SJSA1 (cell line): ENCODE measurements at places on chromosomes 1 and 21.

GRCh38 chr1:112818990-112819689, 104.0 kb upstream of the PPM1J start:
- DNase-seq = no peak
- H3K4me3 ChIP-seq = no peak overlapping the region
- H3K4me1 ChIP-seq = no peaks in the 10 kb centered on the region; the same call in 1 of the 2 replicates
- H3K36me3 ChIP-seq = no peaks in the 10 kb centered on the region
- H3K27ac ChIP-seq = no peak overlapping the region

- no peak overlapping the region for H3K4me3 ChIP-seq
- no peaks in the 10 kb centered on the region for H3K27me3 ChIP-seq
- H3K36me3 ChIP-seq = no peaks in the 10 kb centered on the region
- H3K4me1 ChIP-seq = no peaks in the 10 kb centered on the region
- DNase-seq = no peak
Measured at GRCh38 chr1:106457368-106457767, 599.1 kb upstream of the PRMT6 start.

- no peak overlapping the region for H3K27ac ChIP-seq
- DNase-seq = no peak
- no peaks in the 10 kb centered on the region for H3K4me1 ChIP-seq
- H3K4me3 ChIP-seq = no peak overlapping the region
- H3K27me3 ChIP-seq = no peaks in the 10 kb centered on the region
Measured at GRCh38 chr21:43287111-43287760, 118.4 kb downstream of the CRYAA start.

DNA sequence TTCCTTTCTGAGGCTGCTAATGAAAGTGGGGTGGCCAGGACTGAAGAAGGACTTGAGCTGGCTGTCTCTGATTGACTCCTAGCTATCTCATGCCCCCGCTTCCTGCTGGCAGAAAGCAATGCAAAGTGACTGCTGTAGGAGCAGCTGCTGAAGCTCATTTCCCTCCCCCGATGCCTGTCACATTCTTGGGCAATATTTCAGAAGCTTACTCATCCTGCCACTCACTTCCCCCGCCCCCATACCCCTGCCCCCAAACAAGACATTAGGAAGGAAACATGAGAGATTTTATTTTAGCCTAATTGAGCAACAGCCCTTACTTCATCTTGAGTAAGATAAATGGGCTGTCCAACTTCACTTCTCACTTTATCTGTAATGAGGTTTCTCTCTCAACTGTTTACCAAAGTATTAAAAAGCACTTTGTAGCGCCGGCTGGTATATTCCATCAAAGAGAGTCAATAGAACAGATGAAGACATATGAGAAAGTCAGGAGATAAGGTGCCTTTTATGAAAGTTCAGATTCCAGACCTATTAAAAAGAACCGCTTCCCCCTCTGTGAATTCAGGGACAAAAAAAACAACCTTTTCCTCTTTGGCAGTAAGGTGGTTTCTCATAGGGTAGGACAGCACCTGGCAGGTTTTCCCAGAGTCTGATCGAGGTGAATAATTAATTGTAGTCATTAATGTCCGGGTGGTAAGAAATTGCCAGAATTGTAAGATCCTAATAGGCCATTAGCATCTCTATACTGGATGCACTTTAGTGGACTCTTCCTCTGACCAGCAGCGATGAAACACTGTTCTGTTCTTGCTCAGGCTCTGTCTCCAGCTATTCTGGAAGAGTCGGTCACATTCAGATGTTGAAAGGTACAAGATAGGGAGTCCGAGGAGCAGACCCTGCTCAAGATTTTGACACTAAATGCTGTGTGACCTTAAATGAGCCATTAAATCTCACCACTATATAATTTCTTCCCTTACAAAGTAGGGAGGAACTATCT, 70.2 kb downstream of the SH3GLB1 start:
- peak overlapping the region; percentile 59 for H3K27ac ChIP-seq
- H3K36me3 ChIP-seq = no peaks in the 10 kb centered on the region
- no peaks in the 10 kb centered on the region for H3K27me3 ChIP-seq

DNA sequence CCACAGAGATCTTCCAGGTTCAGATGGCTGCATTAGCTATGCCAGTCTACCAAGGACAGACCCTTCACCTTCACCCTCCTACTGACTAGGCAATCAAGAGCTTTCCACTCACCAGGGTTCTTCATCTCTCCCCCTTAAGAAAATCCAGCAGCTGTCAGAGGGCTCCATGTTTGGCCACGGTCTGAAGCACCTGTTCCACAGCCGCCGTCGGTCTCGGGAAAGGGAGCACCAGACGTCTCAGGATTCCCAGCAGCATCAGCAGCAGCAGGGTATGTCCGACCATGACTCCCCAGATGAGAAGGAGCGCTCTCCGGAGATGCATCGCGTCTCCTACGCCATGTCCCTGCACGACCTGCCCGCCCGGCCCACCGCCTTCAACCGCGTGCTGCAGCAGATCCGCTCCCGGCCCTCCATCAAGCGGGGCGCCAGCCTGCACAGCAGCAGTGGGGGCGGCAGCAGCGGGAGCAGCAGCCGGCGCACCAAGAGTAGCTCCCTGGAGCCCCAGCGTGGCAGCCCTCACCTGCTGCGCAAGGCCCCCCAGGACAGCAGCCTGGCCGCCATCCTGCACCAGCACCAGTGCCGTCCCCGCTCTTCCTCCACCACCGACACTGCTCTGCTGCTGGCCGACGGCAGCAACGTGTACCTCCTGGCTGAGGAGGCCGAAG, 13.8 kb downstream of the TMCC2 start:
- no peak for DNase-seq
- H3K36me3 ChIP-seq = no peaks in the 10 kb centered on the region
- no peak overlapping the region for H3K27ac ChIP-seq
- no peak overlapping the region for H3K4me3 ChIP-seq
- no peaks in the 10 kb centered on the region for H3K27me3 ChIP-seq

- no peak overlapping the region for H3K4me3 ChIP-seq
- peaks cover 15% of the 10 kb centered on the region for H3K4me1 ChIP-seq
- H3K36me3 ChIP-seq = no peaks in the 10 kb centered on the region
- no peak overlapping the region for H3K27ac ChIP-seq
- DNase-seq = peak; percentile 43
Measured at GRCh38 chr1:164794356-164794755, 235.4 kb downstream of the PBX1 start.

- peak; percentile 29 for DNase-seq
- H3K36me3 ChIP-seq = peaks cover 50% of the 10 kb centered on the region
- H3K4me1 ChIP-seq = peaks cover 21% of the 10 kb centered on the region
- no peaks in the 10 kb centered on the region for H3K27me3 ChIP-seq
- no peak overlapping the region for H3K27ac ChIP-seq
- H3K4me3 ChIP-seq = no peak overlapping the region
Measured at GRCh38 chr21:46639489-46640386, 4.3 kb downstream of the PRMT2 start.

DNA sequence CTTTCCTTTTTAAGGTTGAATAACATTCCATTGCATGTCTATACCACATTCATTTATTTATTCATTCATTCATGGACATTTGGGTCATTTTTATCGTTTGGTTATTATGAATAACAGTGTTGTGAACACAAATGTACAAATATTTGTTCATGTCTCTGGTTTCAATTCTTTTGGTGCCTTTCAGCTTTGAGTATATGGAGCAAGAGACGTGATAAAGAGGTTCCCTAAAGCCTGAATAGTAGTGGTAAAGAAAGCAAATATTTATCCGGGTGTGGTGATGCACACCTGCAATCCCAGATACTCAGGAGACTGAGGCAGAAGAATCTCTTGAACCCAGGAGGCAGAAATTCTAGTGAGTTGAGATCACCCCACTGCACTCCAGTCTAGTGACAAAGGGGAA, 5.3 kb upstream of the RLF start:
- no peak overlapping the region for H3K27ac ChIP-seq
- H3K27me3 ChIP-seq = no peaks in the 10 kb centered on the region
- no peak overlapping the region for H3K4me3 ChIP-seq
- H3K4me1 ChIP-seq = peaks cover 3% of the 10 kb centered on the region

DNA sequence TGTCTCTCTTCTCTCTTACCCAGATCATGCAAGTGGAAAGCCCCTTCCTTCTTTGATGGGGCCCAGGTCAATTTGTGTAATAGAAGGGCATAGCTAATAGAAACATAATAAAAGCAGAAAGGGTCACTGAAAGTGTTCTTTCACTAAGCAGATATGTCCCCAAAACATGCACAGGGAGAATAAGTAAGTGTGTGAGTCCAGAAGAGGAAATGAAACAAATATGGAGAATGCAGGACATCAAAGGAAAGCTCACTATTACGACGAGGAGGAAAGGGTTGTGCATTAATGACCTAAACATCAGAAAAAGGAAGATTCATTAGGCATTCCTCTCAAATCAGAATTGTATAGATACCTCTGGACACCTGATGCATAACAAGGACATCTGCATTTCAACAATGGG, 81.4 kb upstream of the SMYD2 start:
- H3K4me1 ChIP-seq = no peaks in the 10 kb centered on the region
- DNase-seq = no peak
- no peak overlapping the region for H3K27ac ChIP-seq
- H3K27me3 ChIP-seq = peaks cover 30% of the 10 kb centered on the region

DNA sequence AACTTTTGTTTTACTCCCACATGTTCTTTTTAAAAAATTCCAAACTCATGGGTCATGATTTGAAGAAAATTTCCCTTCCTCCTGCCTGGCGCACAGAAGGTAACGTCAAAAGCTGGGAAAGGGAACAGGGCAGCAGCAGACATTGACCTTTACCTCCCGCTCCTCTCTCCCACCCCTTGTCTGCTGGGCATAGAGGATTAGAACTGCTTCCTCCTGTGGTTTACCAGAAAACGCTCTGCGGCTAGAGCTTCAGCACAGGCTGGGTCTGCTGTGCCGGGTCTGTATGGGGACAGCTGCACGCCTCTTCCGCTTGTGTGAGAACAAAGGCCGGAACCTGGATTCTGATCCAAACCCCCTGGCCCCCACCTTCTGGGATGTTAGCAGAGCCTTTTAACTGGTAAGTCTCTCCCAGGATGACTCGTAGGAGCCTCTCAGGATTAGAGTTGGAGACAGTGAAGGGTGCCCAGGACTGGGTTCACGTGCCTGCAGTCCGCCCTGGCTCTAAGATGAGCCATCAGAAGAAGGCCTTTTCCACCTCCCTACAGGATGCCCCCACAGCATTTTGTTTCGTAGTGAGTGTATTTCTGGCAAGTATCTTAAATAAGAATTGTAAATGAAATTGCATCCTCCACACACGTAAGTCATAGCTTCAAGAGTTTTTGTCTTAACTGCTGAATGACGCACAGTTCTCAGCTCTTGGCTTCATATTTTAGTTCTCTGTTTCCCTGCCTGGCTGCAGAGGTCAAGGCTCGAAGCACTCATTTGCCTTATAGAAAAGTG, 5.2 kb downstream of the H6PD start:
- H3K36me3 ChIP-seq = peaks cover 6% of the 10 kb centered on the region; the same call in 1 of the 2 replicates
- H3K27me3 ChIP-seq = no peaks in the 10 kb centered on the region
- peaks cover 25% of the 10 kb centered on the region for H3K4me1 ChIP-seq
- no peak overlapping the region for H3K4me3 ChIP-seq
- peak; percentile 66 for DNase-seq

GRCh38 chr21:39842741-39843459, 24.3 kb upstream of the PCP4 start:
- DNase-seq = no peak
- H3K4me1 ChIP-seq = no peaks in the 10 kb centered on the region
- H3K36me3 ChIP-seq = no peaks in the 10 kb centered on the region
- H3K4me3 ChIP-seq = no peak overlapping the region

GRCh38 chr1:221704306-221704705, 37.6 kb downstream of the DUSP10 start:
- no peak overlapping the region for H3K27ac ChIP-seq
- peaks cover 21% of the 10 kb centered on the region for H3K36me3 ChIP-seq
- H3K4me1 ChIP-seq = no peaks in the 10 kb centered on the region
- no peaks in the 10 kb centered on the region for H3K27me3 ChIP-seq
- no peak overlapping the region for H3K4me3 ChIP-seq

DNA sequence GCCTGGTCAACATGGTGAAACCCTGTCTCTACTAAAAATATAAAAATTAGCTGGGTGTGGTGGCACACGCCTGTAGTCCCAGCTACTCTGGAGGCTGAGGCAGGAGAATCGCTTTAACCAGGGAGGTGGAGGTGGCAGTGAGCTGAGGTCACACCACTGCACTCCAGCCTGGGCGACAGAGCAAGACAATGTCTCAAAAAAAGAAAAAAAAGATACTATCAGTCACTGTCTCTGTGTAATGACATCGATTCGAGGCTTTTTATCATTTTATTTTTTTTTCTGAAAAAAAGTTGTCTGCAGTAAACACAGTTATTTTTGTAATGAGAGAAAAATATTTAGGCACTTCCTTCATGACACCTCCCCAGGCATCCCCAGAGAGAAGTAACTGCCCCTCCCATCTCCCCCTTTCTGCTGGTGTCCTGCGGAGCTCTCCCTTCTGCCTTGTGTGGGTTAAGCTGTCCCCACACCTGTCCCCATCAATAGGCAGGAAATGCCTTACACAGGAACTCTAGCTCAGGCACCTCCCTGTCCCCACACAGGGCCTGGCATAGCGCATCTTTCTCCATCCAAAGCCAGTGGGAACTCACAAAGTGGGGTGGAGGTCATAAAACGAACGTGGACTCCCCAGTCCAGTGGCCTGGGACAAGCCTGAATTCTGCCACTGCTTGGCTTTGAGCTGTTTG, 132.0 kb downstream of the SYF2 start:
- H3K36me3 ChIP-seq = no peaks in the 10 kb centered on the region
- H3K27me3 ChIP-seq = no peaks in the 10 kb centered on the region
- H3K27ac ChIP-seq = no peak overlapping the region
- no peak overlapping the region for H3K4me3 ChIP-seq
- H3K4me1 ChIP-seq = no peaks in the 10 kb centered on the region; the same call in 1 of the 2 replicates

DNA sequence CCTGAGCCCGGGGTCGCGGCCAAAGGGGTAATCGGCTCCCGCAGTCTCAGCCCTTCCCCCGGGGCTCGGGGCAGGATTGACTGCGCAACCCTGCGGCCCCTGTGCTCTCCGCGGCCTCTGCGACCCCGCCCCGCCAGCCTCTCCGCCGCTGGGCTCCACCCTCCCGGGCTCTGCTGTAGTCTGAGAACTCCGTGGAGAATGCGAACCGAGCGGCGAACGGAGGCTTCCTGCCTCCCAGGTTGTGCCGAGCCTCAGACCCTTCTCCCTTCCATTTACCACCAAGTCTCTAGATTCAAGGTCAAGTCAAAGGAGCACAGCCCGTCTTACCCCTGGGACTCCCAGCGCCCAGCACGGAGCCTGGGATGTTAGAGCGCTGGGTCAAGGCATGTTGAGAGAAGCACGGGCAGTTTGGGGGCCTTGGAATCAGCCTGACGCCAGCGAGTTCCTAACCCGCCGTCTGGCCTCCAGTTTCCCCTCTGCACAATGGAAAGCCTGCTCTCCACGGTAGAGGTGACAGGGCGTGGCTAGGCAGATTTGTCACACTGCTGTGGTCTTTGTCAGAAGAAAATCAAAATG, 3.0 kb downstream of the ATP2B4 start:
- H3K4me3 ChIP-seq = peak overlapping the region; percentile 51
- H3K27me3 ChIP-seq = no peaks in the 10 kb centered on the region
- H3K27ac ChIP-seq = peak overlapping the region; percentile 52
- DNase-seq = peak; percentile 68
- peaks cover 34% of the 10 kb centered on the region for H3K36me3 ChIP-seq
- H3K4me1 ChIP-seq = peaks cover 50% of the 10 kb centered on the region
